ENCODE measurements at places on chromosomes 13 and 19.

- no peak for DNase-seq
These were observed 29.2 kb downstream of the EFNB2 start for GRCh38 chr13:106506286-106506685.

GRCh38 chr13:50123002-50123401 lies 107.8 kb downstream of the KCNRG start:
- DNase-seq, result no peak

DNA sequence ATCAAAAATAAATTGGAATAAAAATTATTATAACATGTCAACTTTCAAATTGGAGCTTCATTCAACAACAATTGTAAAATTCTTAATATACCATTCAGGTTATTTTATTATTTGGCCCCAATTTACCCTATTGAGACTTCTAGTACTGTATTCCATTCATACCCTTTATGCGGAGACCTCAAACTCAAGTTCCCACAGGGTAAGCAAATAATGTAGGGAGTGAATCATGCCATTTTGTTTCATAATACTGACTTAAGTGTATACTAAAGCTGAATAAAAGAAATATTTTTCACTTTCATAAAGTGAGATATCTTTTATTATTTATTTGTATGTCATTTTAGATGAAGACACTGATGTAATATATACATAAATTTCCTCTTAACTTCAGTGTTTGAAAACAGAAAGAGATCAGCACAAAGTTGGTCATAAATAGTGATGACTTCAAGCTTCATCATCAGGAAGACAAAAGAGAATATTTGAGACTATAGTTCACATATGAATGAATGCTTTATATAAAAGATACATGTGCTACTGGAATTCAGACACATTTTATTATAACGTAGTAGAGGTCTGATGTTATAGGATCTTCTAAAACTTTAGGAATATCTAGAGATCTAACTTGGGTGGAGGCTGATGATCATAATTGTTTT lies 894.4 kb upstream of the PCDH9 start:
- DNase-seq, result no peak

GRCh38 chr19:30090476-30090875 lies 148.4 kb downstream of the URI1 start:
- DNase-seq, result no peak

Data from SJCRH30 (cell line).